ENCODE measurements at places on chromosomes 4 and X. TPM values are rescaled to one million over a fixed set of nuclear protein-coding genes. Genes with fewer than 3 reads are reported as not detected.
A peak's percentile ranks its signal among the peaks of the same experiment; 100 is the strongest.

DNA sequence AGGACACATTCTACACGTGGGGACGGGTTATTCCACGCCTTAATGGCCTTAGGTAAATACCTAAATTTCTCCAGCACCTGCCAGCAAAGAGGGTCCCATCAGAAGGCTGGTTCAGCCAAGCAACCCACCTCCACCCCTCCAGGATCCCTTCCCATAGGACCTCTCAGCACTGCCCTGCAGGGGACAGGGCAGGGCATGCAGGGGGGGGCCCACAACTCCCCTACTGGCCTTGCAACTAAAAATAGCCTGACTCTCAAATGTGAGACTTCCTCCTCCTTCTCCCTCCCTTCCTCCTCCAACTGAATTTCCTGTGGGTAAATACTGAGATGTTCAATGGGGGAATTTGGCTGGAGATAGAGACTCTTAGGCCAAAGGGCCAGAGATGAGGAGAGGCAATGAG is 6.3 kb downstream of the LAS1L start:
- DNase-seq = no peak

DNA sequence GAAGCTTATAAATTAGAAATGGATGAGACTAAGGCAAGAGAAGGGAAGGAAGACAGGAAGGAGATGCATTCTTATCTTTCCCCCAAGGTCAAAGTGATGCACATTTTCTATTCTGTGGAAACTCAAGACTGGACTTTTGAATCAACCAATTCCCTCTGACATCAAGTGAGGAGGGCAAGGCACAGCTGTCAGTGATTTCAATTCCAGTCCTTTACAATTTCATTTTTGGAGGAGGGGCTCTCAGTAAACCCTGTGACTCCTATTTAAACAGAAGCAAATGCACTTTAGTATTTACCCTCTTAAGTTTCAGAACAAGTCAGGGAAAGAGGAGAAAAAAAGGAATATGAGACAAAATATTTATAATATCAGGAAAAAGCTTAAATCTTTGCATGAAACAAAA is 134.0 kb downstream of the MGST2 start:
- DNase-seq = no peak

GRCh38 chr4:6282314-6282771 is 12.7 kb downstream of the WFS1 start:
- no peak for DNase-seq

GRCh38 chr4:119032921-119033685 is 102.5 kb upstream of the MYOZ2 start:
- DNase-seq = no peak

- DNase-seq = no peak
Observed at GRCh38 chr4:33959519-33959918, 2284.8 kb downstream of the ARAP2 start.

The CT45A1 gene
- not detected for total RNA-seq

DNA sequence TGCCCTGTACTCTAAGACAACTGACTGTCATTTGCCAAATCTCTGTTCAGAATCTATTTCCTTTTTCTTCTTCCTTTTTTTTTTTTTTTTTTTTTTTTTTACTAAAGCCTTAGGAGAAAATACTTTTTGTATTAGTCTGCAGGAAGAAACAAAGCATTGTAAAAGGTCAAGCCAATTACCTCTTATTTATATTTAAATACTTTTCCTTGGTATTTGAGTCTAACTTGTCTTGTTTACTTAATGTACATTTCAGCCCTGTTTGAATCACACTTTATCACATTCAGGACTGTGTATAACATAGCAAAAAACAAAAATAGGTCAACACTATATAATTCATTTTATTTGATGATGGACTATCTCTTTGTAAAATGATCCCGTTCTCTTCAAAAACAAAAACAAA is 262.2 kb downstream of the RPA4 start:
- DNase-seq = no peak

- no peak for DNase-seq
Observed at GRCh38 chrX:47177079-47177478, 16.6 kb upstream of the UBA1 start.

The RGS12 gene
- total RNA-seq = 72.2 TPM

- no peak for DNase-seq
Observed at GRCh38 chr4:17138847-17139246, 240.4 kb upstream of the LDB2 start.

- no peak for DNase-seq
Observed at GRCh38 chr4:144633215-144633614, 12.7 kb upstream of the HHIP start.

The STS gene
- total RNA-seq = 2.9 TPM

The GPR82 gene
- not detected for total RNA-seq

DNA sequence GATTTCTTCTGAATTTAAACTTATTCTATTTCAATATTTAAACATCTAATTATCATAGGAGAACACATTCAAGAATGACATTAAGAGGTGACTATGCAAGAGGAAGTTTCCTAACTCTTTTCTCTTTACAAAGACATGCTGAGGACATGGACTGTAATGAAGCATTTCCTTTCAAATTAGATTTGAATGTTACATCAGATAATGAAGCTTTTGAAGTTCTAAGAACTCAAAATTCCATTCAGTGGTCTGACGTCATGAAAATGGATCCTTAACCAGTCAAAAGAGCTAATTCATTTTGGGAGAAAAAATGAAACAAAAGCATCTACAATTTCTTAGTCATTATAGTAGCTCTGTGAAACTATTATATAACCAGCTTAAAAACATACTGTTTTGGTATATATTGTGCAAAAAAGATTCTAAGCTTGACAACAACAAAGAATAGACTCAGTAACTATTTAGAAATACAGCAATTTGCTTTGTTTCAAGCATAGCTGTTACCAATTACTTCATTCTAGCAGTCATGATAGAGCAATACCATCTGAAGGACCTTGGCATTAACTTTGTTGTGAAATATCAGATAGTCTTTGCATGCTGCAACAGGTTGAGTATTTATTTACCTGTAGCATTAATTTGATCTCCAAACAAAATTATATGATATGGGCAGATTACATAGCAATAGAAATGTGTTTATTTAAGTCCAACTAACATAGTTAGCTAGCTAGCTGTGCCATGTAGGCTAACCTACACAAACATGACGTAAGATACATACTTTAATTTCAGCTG is 13.7 kb upstream of the DTHD1 start:
- no peak for DNase-seq

The XAGE2 gene
- not detected for total RNA-seq

GRCh38 chr4:119715490-119716445 is 87.2 kb upstream of the PDE5A start:
- DNase-seq = no peak

DNA sequence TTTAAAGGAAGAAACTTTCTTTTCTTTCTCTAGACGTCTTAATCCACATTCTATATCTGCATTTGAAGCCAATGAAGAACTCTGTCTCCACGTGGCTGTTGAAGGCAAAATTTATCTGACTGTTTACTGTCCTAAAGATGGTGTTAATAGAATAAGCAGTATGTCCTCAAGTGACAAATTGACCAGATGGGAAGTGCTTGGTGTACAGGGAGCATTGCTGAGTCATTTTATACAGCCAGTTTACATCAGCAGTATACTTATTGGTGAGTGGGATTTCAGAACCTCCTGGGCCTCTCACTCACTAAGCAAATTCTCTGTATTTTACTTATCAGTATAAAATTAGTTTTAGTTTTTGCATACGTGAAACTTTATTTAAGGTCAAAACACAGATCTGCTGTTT is 33.7 kb downstream of the ADAD1 start:
- DNase-seq = no peak

DNA sequence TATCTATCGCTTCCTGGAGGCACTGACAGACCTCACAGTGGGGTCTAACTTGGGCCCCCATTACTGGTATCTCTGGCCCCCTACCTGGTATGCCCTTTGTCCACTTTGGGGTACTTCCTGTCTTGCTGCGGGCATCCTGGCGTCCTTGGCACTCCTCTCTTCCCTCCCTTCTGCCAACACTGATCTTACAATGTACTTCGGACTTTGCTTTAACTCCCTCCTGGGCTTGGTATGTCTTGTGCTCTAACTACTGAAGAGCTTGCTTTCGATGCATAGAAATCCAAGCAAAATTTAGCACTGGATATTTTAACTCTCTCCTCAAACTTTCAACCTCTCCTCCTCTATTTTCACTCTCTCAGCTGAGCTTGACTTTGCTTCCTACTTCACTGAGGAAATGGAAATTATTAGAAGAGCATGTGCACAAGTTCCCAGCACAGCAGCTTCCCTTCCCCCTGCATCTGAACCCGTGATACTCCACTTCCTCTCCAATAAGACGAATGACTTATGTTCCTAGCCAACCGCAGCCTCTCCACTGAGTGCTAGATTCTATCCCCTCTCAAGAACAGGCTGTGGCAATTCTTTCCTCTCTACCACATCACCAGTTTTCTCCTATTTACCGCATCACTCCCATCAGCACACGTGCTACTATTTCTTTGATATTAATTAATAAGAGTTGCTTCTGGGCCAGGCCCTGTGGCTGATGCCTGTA is 52.9 kb downstream of the SUPT20HL2 start:
- no peak for DNase-seq

DNA sequence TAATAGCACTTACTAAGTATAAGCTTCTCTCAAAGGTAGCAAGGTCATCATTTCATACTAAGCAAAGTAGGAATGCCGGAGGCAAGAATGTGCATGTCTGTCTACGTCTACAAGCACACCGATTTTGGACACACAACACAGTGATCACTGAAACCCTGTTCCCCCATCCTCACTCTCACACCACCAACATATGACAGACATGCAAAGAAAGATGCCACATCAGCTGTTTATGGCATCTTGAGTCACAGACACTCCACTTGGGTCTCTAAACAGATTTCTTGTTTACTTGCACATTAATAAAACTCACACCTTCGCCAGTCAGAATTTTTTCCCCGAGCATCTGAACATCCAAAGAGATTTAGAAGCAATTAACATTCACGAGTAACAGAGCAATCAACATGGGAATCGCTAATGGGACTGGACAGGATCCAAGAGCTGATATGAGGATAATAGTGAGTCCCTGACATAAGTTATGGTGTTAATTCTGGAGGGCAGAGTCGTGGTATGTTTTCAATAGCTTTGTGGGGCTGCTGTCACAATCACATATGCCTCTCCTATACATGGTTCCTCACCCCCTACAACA is 324.1 kb downstream of the DHX15 start:
- DNase-seq = no peak

The GAGE1 gene
- not detected for total RNA-seq

The OPN1MW gene
- total RNA-seq = not detected

GRCh38 chr4:45453258-45453853 is 670.5 kb downstream of the GABRG1 start:
- peak; percentile 38 for DNase-seq

GRCh38 chrX:20267607-20267930 is 860 bp upstream of the RPS6KA3 start:
- DNase-seq = no peak

The FAM9B gene
- total RNA-seq = not detected

- DNase-seq = no peak
Observed at GRCh38 chrX:110397904-110398303, 39.3 kb downstream of the RTL9 start.

DNA sequence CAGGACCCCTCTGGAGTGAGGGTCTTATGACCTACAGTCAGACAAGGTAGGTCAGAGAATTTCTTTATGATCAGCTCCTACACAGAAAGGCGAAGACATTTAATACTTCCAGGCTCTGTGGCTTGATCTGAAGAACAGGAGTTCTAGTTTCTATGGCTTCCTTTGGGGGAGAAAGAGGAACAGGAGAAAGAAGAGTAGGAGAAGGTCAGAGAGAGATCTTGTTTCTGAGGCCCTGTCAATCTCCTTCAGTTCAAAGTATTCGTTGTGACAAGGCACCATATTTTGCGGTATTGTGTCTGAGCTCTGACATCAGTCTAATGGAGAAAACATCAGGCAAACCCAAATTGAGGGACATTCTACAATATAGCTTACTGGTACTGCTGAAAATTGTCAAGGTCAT is 16.7 kb downstream of the TMSB4X start:
- no peak for DNase-seq

DNA sequence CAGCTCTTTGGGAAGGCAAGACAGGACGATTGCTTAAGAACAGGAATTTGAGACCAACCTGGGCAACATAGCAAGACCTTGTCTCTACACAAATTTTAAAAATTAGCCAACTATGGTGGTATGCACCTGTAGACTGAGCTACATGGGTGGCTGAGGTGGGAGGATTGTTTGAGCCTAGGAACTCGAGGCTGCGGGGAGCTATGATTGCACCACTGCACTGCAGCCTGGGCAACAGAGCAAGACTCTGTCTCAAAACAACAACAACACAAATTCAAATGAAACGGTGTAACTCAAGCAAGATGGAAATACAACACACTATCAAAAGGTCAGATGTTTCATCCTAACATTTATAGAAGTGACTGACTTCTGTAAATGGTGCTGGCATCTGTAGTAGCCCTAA is 37.1 kb downstream of the XG start:
- DNase-seq = no peak

The SCLT1 gene
- total RNA-seq = 89.3 TPM

- no peak for DNase-seq
Observed at GRCh38 chrX:2645563-2645962, 45.5 kb upstream of the CD99 start.

- DNase-seq = no peak
Observed at GRCh38 chr4:25106363-25107151, 53.7 kb downstream of the SEPSECS start.

- DNase-seq = no peak
Observed at GRCh38 chr4:24003926-24004325, 114.1 kb upstream of the PPARGC1A start.

The SMIM10L2A gene
- total RNA-seq = 9.0 TPM

The CXCL5 gene
- not detected for total RNA-seq

DNA sequence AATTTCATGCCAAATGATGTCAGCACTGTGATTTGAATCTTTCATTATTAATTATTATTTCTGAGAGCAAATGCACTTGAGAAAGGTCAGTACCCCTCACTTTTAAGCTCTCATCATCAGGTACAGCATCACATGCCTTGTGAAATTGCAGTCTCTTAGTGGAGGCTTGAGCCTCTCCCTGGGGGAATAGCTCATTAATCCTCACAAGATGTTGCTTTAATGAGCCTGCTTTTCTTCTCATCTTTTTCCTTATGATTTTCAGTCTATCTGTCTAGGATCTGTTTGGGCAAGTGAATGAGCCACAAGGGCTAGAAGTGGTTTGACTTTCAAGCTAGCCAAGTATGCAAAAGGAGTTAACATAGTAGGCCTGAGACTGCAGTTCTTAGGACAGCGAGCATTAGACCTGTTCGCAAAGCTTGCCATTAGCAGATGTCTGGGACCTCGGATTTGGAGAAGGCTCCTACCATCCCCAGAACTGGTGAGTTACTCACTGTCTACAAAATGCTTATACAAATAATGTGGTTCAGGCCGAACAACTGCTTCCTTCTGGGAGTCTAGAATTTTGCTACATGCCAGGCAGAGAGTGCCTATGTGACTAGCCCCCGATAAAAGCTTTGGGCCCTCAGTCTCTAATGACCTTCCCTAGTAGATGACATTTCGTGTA is 174.5 kb downstream of the IL15 start:
- DNase-seq = no peak

The EDA gene
- total RNA-seq = 2.0 TPM

- no peak for DNase-seq
Observed at GRCh38 chrX:150062292-150063137, 124.2 kb upstream of the EOLA2 start.

GRCh38 chrX:109720947-109721346 is 12.1 kb downstream of the ACSL4 start:
- DNase-seq = no peak

GRCh38 chr4:39331191-39331590 is 35.0 kb downstream of the RFC1 start:
- DNase-seq = no peak
